ENCODE measurements at places on chromosomes 7 and 10.

GRCh38 chr10:118720685-118721538, 33.9 kb downstream of the CACUL1 start:
- no peak for DNase-seq

GRCh38 chr7:75662579-75663301, 76.0 kb downstream of the HIP1 start:
- DNase-seq = no peak

DNA sequence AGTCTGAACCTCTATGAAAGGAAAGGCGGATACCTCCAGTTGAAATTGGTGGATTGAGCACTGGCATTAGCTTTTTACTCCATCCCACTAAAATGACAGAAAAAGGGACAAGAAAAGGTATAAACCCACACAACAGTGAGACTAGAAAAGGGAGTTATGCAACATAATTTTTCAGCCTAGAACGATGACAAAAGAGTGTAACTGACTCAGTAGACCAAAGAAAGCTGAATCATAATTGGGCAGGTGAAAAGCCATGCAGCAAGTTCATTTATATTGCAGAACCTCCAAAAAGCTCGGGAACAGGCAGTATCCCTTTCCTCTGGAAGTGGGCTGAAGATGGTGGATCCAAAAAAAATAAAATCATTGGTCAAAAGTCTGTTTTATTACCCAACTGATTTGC, 30.5 kb upstream of the ZCCHC24 start:
- no peak for DNase-seq

DNA sequence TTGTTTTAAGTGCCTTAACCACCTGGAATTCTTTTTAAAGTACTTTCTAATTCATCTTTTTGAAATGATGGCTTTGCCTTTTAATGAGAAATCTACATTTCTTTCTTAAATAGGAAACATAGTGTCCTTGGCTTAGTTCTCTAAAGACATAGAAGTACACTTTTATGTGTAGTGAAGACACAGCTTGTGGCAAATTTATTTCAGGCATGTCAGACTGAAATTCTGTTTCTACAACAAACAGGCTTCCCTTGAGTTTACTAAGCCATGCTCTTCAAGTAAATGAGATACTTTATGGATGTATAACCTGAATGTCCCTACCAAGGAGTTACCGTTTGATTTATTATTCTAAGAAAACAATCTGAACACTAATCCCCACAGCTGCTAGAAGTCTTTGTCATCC, 136.9 kb upstream of the MAGI2 start:
- no peak for DNase-seq

- DNase-seq = no peak
These were observed 103.7 kb upstream of the CTBP2 start for GRCh38 chr10:125264091-125264490.

DNA sequence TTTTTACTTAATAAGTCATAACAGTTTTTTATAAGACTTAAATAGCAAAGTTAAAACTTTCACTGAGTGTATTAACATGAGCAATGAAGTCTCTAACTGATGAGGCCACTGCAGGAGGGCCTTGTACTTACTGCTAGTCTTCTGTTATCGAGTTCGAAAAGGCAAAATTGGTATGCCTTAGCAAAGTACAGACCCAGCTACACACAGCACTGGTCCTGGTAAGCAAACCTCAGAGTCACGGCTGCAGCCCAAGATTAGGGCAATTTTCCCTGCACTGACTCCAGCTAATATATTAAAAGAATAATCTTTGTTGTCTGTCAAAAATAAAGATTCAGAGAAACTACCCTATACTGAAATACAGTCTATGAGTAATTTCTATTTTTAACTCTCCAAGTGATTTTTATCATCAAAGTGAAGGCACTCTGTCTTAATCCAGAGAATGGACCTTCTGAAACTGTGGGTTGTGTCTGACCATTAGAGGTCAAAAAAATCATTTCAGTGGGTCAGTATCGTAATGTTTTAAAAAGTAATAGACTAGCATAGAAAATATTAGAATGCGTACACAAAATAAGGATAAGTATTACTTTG, 85.7 kb downstream of the HBP1 start:
- no peak for DNase-seq

DNA sequence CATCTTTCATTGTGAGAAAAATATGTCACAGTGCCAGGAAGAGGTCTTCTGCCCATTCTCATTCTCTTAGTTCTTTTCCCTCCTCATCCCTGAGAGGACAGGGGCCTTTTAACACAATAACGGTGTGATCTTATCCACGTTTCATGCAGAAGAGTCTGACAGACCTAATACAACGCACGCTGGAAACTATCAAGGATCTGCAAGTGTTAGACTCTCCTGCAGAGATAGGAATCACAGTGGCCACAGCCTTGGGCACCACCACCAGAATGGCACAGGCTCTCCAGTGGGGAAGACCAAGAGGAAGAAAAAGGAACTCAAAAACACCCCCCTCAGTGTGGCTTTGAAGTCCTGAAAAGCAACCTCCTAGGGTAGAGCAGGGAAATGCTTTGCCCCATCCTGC, 72.6 kb upstream of the LAMB4 start:
- no peak for DNase-seq

GRCh38 chr7:37656913-37657530, 26.5 kb upstream of the GPR141 start:
- no peak for DNase-seq

GRCh38 chr7:79719216-79719615, 265.7 kb upstream of the MAGI2 start:
- no peak for DNase-seq

DNA sequence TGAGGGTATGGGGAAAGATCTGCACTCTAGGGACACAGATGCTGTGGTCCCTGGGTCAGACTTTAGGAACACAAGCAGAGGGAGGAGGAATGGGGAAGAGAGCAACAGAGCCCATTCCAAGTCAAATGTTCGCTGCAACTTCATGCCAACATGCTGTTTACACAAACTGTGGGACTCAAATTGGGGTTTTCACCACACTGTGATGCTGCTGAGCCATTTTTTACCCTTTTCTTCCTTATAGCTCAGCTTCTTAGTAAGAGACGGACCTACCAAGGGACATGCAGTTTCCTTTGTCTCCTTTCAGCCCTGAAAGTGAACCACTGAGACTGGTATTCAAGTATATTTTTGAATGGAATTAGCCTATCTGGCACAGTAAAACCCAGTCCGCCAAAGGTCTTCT, 64.3 kb upstream of the AGK start:
- no peak for DNase-seq

DNA sequence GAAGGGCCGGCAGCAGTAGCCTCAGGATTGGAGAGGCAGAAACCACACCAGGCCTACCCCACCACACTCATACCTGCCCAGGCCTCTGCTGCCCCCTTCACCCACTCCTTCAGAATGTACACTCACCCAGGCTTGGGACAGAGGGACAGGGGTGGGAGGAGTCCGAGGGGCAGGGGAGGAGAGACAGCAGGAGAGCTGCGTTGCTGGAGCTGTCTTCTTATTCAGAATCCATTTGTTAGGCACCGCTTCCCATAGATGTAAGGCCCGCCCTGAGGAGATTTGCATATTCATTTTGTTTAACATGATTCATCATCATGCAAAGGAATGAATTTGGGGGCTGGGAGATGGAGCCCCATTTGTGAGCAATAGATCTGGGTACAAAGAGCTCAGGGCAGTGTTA, 156.7 kb downstream of the CDH23 start:
- no peak for DNase-seq

GRCh38 chr7:141436139-141436538, 115.1 kb upstream of the AGK start:
- no peak for DNase-seq

GRCh38 chr10:6038071-6038631, 24.0 kb downstream of the IL2RA start:
- no peak for DNase-seq

DNA sequence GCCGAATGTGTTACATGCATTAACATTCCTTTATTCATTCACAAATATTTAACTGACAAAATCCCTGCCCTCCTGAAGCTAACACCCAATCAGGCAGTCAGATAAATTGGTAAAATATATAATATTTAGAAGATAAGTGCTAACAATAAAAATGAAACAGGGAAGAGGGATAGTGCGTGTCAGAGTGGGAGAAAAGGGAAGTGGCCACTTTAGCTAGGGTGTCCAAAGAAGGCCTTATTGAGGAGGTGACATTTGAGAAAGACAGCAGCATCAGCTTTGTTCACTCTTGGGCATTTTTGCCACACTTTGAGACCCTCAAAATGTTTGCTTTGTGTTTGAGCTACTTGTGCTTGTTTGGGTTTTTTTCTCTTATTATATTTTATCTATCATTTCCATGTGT, 317.8 kb downstream of the SNX13 start:
- no peak for DNase-seq

GRCh38 chr7:52088008-52088901, 771.6 kb upstream of the COBL start:
- DNase-seq = no peak

GRCh38 chr10:99612167-99612831, 7.9 kb downstream of the SLC25A28 start:
- peak; percentile 3 for DNase-seq

GRCh38 chr10:43091846-43092245, 15.0 kb downstream of the RET start:
- no peak for DNase-seq

GRCh38 chr10:16999665-17000451, 129.8 kb downstream of the CUBN start:
- no peak for DNase-seq

- no peak for DNase-seq
These were observed 21.6 kb upstream of the WASL start for GRCh38 chr7:123770378-123770777.

DNA sequence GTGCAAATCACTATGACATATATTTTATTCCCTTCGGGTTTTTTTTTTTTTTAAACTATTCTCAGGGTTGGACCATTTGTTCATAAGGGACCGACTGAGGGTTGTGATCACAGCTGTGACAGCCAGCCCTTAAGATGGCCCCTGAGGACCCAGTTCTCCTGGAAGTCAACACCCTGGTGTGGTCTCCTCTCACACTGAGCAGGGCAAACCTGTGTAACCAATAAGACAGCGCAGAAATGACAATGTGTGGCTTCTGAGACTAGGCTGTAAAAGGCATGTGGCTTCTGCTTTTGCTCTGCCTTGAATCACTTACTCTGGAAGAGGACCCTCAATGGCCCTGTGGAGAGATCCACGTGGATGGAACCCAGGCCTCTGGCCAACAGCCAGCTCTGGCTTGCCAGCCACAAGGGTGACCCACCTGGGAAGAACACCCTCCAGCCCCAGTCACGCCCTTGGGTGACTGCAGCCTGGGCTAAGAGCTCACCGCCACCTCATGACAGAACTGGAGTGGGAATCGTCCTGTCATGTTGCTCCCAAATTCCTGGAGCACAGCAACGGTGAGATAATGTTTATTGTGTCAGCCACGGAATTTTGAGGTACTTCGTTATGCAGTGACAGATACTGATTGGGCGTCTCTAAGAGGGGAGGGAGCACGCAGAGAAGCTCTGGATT, 127.1 kb downstream of the CLEC2L start:
- no peak for DNase-seq

DNA sequence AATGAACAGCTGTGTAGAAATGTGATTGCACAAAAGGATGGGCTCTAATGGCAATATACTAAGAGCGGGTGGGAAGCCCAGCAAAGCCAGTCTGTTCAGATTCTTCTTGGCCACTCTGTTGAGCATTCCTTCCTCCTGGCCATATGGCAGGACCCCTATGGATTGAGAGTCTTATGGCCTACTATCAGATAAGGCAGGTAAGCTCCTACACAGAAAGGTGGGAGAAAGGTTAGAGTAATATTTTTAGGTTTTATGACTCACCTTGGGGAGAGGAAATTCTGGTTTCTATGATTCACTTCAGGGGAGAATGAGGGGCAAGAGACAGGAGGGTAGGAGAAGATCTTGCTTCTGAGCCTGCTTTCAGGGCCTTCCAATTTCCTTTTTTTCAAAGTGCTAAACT, 15.1 kb upstream of the AKR1B10 start:
- no peak for DNase-seq
